ENCODE measurements at places on chromosomes 2 and 18.

DNA sequence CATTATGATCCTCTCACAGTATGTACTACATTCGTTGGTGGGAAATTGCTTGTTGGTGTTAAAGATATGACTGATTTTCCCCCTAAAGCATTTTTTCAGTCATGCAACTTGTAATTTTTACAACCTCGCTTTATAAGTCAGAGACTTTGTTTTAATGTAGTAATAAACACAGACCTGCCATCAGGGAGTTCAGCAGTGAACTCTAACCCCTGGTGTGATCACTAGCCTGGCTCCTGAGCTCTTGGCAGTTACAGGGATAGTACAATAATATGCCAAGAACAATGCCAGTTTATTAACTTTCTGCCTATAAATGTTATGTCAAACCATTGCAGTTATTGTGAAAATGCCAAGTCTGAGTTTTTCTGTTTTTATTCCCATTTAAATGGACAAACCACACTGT, 93.8 kb downstream of the EDAR start:
- no peak for DNase-seq

- DNase-seq = no peak
These were observed 44.3 kb upstream of the C2orf66 start for GRCh38 chr2:196853301-196854087.

DNA sequence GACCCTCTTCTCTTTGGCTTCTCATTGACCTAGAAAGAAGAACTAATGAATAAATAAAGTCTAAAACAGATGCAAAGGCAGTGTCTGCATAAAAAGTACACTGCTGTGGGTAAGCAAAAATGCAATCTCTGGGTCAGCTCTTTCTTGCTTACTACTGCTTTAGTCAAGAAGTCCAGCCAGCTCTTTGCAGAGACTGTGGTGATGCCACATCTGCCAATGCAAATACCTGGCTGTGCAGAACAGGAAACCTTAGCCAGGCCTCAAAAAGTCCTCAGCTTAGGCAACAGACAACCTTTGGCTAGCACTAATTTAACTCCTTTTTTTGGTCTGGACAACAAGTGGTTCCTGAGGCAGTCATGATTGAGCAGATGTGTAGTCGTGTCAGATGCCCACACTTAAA, 73.6 kb upstream of the RND3 start:
- no peak for DNase-seq

DNA sequence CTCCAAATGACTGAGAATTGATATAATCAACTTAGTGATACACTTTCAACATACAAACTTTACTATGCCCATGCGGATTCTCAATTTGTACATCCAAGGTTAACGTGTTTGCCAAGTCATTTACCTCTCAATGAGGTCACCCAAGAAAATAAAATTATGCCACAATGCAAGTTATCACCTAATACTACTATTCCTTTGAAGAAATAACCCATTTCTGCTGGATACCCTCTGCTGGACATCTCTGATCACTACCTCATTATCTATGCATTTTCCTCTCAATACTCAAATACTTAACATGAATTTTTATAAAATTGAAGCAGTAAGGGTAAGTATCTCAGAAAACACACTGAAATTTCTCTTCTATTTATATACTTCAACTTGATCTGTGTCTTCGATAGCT, 12.7 kb downstream of the HNRNPLL start:
- no peak for DNase-seq

- DNase-seq = no peak
These were observed 117.4 kb downstream of the FAM210A start for GRCh38 chr18:13608791-13609532.

- DNase-seq = no peak
These were observed 27.5 kb downstream of the SMCHD1 start for GRCh38 chr18:2683055-2683454.

- no peak for DNase-seq
These were observed 183.2 kb upstream of the SLC39A10 start for GRCh38 chr2:195473862-195474261.
